ENCODE measurements at places on chromosomes 6 and 20.

DNA sequence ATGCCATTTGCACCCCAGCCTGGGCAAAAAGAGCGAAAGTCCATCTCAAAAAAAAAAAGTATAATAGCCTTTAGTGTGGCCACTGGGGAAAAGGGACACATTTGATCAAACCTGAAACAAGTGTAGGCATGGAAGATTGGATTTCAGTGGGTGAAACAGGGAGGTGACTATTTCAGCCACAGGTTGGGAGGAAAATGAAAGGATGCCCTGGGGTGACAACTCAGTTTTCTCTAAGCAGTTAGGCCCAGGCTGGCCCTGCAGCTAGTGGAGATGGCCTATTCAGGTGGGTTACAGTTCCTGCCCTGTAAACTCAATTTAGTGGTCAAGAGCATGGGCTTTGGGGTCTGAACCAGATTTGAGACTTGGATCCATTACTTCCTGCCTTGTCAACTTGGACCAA lies 36.4 kb downstream of the SPATA2 start:
- no peak for DNase-seq

DNA sequence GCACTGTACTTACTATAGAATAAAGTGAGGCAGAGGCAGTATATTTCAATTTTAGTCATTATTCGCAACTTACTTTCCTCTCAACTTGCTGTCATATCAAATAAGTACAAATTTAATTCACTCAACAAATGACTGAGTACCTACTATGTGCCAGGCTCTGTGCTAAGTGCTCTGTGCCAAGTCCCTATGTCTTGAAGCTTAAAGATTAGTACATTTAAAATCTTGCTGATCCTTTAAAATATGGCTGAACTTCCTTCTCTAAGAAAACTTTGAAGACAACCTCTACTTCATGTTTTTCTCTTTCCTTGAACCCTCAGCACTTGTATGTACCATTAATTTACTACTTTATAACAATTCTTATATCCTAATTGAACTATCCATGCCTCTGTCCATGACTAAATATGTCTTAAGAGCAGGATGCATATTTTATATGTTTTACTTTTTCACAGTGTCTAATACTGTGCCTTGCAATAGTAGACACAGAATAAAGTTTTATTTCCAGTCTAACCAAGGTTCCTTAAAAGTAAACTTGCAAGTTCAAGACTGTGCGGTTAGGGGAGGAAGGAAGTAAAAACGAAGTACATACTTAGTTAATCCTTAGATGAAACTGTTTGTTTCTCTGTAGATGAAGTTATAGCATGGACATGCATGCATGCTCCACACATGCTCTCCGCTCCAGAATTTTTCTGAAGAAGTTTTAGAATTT lies 10.0 kb upstream of the LATS1 start:
- no peak for DNase-seq

DNA sequence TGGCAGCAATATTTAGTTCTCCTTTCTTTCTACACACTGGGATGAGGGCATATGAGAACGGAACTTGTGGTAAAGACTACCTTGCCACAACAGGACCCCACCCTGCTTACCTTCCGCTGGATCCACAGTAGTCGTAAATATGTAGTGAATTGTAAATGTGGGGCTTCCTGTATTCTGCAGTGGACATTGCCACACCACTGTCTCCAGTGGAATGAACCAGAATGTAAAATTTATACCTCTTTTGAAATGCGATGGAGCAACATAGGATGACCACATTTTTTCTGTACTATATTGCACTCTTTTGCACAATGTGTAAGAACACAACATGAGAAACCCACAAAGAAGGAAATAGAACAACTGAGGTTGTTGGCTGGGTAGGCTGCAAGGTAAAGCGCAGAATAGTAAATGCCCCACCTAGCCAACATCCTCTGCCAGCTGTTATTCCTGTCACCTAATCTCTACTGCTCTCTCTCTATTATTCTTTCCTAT lies 16.1 kb upstream of the RIPOR2 start:
- DNase-seq: no peak

- no peak for DNase-seq
Measured at GRCh38 chr20:50259705-50260478, 69.3 kb downstream of the CEBPB start.

GRCh38 chr6:160426136-160426535 lies 78.0 kb downstream of the SLC22A3 start:
- DNase-seq: no peak

DNA sequence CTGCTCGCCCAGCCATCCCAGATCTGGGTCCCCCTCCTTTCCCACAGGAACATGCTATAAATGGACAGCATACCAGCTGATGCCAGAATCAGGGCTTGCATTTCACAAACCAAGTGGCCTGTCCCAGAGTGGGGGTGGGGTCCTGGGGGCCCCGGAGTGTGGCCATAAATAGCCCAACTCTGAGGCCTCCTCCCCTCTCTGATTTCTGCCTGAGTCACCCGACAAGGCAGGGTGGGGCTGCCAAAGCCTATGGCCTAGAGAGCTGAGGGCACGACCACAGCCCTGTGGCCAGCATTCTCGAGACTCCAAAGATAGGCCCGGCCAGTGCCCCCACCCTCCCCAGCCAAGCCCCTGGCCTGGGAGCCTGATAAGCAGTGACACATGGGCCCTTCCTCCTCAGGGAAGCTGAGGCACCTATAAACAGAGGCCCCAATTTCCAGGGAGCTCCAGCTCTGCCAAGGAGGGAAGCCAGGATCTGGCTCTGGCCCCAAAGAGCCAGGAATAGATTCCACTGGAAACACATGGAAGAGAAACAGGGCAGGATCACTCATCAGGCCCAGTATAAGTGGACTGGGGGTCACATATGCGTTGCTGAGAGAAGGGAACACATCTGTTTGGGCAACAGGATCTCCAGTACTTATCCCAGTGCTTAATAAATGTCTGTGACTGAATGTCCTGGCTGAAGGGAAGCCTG lies 20.3 kb downstream of the SNTA1 start:
- peak; percentile 26 for DNase-seq

DNA sequence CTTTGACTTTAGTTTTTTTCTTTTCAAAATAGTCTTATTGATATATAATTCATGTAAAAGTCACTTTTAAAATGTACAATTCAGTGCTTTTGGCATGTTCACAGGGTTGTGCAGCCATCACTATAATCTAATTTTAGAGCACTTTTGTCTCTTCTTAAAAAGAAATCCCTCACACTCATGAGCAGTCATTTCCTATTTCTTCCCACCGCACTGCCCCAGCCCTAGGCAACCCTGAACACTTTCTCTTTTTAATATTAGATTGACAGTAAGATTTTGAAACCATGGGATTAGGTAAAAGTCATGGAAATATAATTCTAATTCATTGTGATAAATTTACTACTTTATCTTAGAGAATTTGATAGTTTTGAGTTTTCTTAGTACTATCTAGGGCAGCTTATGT lies 309.4 kb downstream of the UTRN start:
- no peak for DNase-seq

- DNase-seq: no peak
Measured at GRCh38 chr6:158837684-158838625, 18.8 kb upstream of the EZR start.

DNA sequence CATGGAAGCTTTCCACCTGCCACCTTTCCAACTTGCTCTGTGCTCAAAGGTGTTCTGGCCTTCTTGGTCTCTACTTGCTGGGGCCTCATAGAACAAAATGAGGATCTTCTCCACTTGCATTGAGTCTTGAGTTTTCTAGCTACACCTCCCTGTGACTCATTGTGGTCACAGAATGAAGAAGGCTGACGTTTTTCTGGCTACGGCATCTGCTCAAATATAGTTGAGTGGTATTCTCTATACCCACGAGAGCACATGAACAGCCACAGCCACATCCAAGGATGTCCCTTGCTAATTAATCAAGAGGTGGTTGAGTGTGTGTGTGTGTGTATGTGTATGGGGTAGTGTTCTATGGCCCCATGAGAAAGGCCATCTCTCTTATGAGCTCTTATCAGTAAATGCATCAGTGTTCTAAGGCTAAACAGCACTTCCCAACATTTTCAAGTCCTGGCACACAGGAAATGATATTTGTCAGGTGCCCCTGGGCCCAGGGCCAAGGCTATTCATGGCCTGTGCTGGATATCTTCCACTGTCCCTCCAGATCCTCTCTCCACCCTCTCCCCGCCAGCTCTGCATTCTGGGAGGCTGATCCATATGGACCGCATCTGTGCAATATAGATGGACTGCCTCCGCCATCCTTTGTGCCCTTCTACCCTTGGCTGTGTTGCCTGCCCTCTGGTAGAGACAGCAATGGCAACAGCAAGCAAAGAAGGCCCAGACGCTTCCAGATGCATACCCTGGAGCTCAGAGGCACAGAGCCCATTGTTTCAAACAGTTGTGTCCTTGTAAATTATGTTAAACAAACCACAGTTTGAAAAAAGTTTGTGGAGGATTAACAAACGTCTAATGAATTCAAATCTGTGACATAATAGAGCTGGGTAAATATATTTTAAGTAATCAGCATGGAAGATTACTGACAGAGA lies 150.2 kb downstream of the LRFN2 start:
- DNase-seq: peak; percentile 42

- DNase-seq: peak; percentile 65
Measured at GRCh38 chr20:19699180-19699971, 58.7 kb upstream of the RIN2 start.

DNA sequence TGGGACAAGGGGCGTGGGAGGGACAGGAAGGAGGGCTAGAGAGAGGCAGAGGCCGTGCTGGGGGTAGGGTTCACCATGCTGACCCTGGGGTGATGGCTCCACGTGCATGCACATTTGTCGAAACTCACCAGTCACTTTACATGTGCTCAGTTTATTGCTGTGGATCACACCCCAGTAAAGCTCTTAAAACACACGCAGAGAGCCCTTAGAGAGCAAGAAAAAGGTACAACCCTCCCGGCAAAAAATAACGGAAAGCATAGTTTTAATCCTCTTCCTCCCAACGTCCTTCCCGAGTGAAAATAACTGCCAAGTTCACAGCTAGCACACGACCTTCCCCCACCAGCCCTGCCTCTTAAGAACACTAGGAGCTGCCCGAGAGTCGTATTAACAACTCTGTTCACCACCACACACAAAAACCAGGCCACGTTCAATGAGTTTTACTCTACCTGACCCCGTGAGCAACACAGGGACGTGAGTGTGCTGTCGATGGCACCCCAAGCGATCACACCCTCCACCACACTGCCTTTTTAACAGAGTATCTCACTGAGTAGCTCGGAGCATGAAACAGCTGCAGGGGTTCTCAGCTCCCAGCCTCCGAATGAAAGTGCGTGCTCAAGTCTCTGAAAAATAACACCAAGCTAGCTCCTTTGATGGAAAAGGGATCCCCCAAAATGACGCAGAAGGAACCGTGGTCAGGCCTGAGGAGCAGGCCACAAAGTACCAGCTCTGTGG lies 39.7 kb downstream of the TAF4 start:
- DNase-seq: no peak

- DNase-seq: no peak
Measured at GRCh38 chr6:170108456-170108855, 182.4 kb downstream of the DLL1 start.

DNA sequence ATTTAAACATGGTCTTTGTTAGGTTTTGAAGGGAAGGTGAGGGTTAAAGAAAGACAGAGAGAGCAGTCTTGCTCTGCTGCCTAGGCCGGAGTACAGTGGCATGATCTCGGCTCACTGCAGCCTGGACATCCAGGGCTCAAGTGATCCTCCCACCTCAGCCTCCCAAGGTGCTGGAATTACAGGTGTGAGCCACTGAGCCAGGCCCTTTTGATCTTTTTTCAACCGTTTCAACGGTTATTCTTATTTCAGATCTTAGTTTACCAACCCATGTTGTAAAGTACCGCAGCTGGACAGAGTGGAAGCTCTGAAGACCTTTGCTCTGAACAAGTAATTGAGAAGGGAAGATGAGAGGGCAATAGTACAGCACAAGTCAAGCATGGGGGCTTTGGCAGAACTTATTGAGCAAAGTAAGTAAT lies 1.2 kb upstream of the SRPK1 start:
- DNase-seq: no peak

GRCh38 chr6:121430514-121431460 lies 4.7 kb upstream of the GJA1 start:
- peak; percentile 57 for DNase-seq

- no peak for DNase-seq
Measured at GRCh38 chr20:39214828-39215227, 252.7 kb downstream of the DHX35 start.

DNA sequence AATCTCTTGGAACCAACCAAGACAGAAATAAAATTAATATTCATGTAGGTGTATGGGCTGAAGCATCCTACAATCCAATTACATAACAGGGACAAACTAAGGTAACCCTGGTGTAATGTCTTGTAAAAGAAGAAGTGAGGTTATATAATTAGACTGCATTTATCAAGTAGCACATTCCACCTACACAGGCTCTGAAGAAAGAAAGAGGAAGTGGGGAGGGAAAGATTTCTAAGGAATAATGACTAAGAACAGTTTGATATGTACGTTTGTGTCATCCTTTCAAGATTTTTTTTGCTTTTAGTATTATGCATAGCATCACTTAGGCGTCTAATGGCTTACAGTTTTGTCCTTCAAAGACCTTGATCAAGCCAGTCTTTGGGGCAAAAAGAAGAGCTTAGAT lies 139.7 kb downstream of the PLCB1 start:
- DNase-seq: no peak

GRCh38 chr20:1664911-1665310 lies 7.3 kb upstream of the SIRPG start:
- no peak for DNase-seq

GRCh38 chr6:6686176-6686575 lies 97.7 kb downstream of the LY86 start:
- DNase-seq: no peak

GRCh38 chr6:10101551-10102252 lies 313.2 kb downstream of the TFAP2A start:
- DNase-seq: no peak

- DNase-seq: no peak
Measured at GRCh38 chr6:313917-314316, 21.6 kb downstream of the DUSP22 start.

GRCh38 chr6:97591955-97592354 lies 308.9 kb upstream of the MMS22L start:
- no peak for DNase-seq

- DNase-seq: no peak
Measured at GRCh38 chr6:140708441-140708840, 1334.0 kb upstream of the CITED2 start.

DNA sequence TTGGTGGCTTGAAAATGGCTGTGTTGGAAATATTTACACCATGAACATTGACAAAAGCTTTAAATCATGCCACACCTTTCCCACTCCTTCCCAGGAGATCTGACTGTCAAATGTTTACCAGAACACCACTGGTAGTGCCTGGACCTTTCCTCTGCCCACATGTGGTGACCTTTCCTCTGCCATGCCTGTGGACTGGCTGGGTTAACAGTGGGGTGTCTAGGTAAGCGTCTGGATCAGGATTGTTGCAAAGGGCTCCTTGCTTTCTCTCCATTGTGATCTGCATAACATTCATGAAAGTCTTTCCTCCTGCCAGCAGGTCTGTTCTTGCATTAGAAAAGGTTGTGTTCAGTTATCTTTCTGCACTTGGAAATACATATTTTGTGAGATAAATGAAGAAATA lies 572.7 kb downstream of the DHX35 start:
- DNase-seq: no peak

GRCh38 chr6:77036400-77036799 lies 426.9 kb downstream of the HTR1B start:
- DNase-seq: peak; percentile 46

Measured in MCF 10A (cell line).